ENCODE measurements at places on chromosomes 16 and 17. TPM values are rescaled to one million over a fixed set of nuclear protein-coding genes. Genes with fewer than 3 reads are reported as not detected.

SLC5A2 gene
- 0.16 TPM for total RNA-seq

BICDL2 gene
- total RNA-seq = not detected

MYH2 gene
- not detected for total RNA-seq

ASGR1 gene
- 1.2 TPM for total RNA-seq

CD19 gene
- not detected for total RNA-seq

WIPI1 gene
- total RNA-seq = 15.1 TPM

ATXN1L gene
- total RNA-seq = 15.2 TPM

TRPV2 gene
- 0.28 TPM for total RNA-seq

ABCC1 gene
- 110 TPM for total RNA-seq

KCNJ2 gene
- total RNA-seq = 0.08 TPM

SLC7A6OS gene
- 11.8 TPM for total RNA-seq
